NCI-H82 (cell line): ENCODE measurements at places on chromosomes 13 and 19.

DNA sequence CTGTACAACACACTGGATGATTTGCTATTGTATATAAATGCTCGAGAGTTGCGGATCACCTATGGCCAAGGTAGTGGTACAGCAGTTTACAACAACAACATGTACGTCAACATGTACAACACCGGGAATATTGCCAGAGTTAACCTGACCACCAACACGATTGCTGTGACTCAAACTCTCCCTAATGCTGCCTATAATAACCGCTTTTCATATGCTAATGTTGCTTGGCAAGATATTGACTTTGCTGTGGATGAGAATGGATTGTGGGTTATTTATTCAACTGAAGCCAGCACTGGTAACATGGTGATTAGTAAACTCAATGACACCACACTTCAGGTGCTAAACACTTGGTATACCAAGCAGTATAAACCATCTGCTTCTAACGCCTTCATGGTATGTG, 21.5 kb downstream of the OLFM4 start:
- DNase-seq = no peak

GRCh38 chr13:109790942-109791605, 4.7 kb upstream of the IRS2 start:
- peak; percentile 51 for DNase-seq

DNA sequence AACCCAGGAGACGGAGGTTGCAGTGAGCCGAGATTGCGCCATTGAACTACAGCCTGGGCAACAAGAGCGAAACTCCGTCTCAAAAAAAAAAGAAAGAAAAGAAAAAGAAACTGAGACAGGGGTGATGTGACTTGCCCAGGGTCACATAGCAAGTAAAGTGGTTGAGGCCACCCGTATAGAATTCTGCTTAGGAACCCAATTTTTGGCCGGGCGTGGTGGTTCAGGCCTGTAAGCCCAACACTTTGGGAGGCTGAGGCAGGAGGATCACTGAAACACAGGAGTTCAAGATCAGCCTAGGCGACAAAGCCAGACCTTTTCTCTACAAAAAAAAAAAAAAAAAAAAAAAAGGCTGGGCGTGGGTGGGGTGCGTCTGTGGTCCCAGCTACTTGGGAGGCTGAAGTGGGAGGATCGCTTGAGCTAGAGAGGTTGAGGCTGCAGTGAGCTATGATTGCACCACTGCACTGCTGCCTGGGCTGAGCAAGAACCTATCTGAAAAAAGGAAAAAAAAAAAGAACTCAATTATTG, 1.3 kb downstream of the SNRPA start:
- DNase-seq = no peak

DNA sequence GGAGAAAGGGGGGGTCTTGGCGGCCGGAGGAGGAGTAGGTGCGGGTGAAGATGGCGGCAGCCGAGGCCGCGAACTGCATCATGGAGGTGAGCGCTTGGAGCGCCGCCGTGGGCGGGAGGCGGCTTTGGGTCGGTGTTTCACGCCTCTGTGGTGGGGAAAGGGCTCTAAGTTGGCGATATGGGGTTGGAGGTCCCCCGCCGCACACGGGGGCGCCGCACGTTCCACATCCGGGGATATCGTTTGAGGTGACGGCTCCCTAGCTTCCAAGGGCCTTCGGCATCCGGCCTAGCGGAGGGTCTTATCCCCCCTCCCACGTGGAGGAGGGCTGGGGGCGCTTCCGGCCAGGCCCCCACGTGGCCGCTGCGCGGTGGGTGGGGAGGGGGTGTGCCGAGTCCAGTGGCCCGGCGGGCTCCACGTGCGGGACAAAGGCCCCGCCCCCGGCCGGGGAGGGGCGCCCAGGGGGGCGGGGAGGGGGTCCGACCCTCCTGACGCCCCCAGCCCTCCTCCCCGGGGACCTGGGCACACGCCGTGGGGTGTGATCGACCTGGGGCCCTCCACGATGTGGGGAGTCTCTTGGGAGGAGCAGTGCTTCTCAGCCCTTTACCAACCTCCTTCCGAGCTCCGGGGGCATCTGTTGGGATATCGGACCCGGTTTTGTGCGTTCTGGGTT, at the start of gene PRMT1:
Gene PRMT1 (plus strand): TSS at position 41 of the 670 bp plus-strand sequence. CDS start 10 bp downstream, at position 51.
- peak; percentile 86 for DNase-seq

GRCh38 chr13:75372517-75372916, 109.5 kb downstream of the TBC1D4 start:
- DNase-seq = peak; percentile 75

DNA sequence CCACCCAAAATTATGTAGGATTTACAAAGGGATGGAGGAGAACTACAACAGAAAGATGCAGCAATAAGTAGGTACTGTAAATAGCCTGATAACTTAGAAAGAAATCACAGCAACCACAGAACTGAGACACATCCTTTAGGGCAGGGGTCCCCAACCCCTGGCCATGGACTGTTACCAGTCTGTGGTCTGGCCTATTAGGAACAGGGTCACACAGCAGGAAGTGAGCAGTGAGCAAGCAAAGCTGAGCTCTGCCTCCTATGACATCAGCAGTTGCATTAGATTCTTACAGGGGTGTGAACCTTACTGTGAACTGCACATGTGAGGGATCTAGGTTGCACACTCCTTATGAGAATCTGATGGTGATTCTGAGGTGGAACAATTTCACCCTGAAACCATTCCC, 997.6 kb downstream of the DIAPH3 start:
- DNase-seq = no peak

DNA sequence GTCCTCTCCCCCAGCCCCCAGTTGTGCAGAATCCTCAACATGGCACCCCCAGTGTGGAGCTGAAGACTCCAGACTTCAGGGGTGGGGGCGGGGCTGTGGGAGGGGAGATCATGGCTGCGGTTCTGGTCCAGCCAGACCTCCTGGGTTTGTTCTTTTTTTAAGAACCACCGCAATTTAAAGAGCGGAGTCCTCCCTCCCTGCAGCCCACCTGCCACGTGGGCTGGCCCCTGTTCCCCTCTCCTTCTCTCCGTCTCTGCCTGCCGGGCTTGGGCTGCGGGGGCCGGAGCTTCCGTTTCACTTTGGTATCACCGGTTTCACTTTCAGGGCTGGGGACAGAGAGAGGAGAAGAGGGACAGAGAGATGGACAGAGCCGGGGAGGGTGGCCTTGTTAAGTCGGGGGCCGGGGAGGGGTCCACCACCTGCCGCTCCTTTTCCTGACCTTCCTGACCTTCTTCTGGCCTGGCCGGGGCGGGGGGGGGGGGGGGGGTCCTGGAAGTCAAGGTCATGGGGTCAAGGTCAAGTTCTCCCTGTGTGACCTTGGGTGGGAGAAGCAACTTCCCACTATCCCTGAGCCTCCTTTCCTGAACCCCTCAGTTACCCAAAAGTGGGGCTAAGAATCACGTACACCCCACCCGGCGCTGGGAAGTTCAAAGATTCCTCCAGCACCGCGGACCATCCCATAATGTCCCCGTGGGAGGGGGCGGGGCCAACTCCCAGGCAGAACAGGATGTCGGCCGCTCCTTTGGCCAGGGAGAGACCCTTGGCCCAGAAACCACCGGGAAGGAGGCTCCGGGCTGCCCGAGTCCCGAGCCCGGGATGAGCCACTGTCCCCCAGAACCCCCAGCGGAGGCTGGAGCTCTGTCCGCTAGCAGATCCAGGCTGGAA, 11.3 kb upstream of the ZBTB7A start:
- DNase-seq = no peak

DNA sequence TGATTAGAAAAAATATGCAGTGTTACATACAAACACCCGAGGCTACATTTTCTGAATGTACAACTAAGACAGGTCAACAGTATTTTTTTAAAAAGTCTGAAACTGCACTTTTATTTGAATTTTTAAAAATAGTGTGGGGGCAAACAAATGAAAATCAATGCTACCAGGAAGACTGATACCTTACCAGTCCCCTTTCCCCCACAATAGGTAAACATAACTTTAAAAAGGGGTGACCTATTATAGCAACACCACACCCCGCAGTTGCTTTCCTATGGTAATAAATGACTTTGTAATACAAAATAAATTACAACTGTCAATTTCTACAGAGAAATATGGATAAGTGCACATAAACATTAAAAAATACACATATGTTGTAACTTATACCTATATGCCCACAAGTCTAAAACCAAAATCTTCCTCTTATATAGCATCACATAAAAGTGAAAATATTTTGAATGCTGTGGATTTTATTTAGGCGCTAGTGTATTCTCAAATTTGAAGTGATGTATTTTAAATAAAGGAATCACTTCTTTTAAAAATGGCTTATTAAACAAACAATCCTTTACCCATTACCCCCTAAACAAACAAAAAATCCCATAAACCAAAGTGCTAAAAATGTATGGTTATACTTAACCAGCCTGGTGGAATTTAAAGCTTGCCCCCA, 63.1 kb downstream of the KCNRG start:
- no peak for DNase-seq
